Tibial nerve (tissue), 4 donors: ENCODE measurements at places on chromosomes 2 and 18.

GRCh38 chr2:9356261-9356660 lies 67.1 kb downstream of the ITGB1BP1 start:
- DNase-seq: no peak

DNA sequence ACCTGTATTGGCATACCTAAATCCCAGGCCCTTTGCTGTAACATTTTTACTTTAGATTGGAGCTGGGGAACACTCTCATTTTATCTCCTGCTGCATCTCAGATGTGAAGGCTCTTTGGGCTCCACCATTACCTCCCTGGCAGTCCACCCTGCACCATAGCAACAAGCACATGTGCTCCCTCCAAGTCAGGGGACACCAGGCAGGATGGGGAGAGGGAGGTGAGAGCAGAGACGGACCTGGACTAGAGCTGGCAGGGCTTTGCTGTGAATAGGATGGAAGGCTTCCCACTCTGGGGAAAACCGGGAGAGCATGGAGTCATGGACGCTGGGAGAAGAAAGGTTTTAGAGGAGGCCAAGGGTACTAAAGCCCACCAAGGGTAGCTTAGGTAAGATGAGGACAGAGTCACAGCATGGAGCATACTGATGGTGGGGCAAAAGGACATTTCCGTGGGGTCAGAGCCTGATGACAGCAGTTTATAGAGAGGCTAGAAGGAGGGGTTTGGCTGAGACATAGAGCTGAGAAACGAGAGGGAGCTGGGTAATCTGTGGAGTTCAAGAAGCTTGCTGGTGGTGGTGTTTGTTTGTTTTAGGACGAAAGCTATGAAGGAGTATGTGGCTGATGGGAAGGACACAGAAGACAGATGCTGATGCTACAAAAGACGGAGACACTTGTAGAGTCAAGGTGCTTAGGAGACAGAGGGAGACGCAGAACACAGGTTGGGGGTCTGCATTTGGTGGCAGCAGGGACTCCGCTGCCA lies 134.8 kb downstream of the COL6A3 start:
- DNase-seq: no peak

DNA sequence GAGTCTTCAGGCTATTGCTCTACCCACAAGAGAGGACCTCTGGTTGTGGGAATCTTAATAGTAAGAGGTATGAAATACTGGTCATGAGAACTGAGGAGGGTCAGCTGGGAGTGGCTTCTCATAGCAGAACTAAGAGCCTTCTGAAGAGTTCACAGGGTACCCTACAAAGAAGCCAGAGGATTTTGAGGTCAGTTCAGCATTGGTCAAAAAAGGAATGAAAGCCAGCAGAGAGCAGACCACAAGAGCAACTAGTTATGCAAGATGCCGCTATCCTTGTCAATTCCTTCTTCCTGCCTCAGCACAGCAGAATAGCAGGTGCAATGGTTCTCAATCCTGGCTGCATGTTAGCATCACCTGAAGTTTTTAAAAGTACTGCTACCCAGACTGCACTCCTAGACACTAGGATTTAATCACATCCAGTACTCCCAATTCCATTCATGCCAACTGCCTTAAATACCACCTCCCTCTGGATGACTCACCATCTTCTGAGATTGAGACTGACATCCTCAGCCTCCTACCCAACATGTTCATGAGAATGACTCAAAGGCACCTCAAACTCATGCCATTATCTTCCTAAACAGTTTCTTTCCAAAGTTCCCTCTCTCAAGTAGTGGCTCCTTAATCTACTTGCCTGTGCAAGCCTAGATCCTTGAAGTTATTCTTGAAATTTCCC lies 81.0 kb upstream of the RBMS1 start:
- no peak for DNase-seq

GRCh38 chr2:163554864-163555263 lies 180.9 kb downstream of the FIGN start:
- no peak for DNase-seq

GRCh38 chr2:9944330-9944758 lies 7.1 kb upstream of the GRHL1 start:
- DNase-seq: no peak

GRCh38 chr2:14967729-14968128 lies 335.2 kb downstream of the LRATD1 start:
- no peak for DNase-seq

DNA sequence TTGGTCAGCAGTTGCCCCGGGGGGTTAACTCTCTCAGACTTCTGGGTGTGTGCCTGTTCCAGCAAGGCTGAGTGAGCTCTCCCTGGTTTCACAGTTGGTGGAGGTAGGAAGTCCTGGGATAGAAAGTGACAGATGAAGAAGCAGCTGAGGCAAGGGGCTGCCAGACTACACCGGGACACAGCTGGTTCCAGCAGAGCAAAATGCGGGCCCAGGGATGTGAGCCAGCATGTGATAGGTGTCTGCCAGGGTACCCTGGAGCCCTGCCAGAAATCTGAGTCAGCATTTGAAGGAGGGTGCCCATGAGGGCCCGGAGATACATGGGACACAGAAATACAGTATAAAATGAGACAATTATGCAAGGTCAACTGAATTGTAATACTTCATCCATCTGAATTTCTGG lies 79.3 kb upstream of the LGALSL start:
- no peak for DNase-seq

- DNase-seq: no peak
These were observed 190.7 kb downstream of the ICOS start for GRCh38 chr2:204127238-204127637.

DNA sequence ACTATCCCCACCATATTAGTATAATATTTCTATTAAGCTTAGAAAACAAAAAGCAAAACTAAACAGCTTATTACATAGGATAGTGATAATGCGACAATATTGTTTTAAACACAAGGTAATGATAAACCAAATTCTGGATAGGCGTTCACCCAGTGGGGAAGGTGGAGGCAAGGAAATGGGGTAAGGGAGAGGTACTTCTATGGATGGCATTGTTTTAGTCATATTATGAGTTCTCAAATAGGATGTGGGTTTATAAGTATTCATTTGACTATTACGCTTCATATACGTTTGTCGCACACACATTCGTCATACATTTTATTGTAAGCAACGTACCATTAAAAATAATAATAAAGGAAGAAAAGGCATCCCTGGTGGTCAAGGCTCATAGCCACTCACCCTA lies 88.8 kb upstream of the DNMT3A start:
- no peak for DNase-seq

GRCh38 chr2:8421658-8422449 lies 260.0 kb upstream of the ID2 start:
- DNase-seq: no peak

- DNase-seq: no peak
These were observed 502.2 kb upstream of the NRXN1 start for GRCh38 chr2:51534166-51534565.

DNA sequence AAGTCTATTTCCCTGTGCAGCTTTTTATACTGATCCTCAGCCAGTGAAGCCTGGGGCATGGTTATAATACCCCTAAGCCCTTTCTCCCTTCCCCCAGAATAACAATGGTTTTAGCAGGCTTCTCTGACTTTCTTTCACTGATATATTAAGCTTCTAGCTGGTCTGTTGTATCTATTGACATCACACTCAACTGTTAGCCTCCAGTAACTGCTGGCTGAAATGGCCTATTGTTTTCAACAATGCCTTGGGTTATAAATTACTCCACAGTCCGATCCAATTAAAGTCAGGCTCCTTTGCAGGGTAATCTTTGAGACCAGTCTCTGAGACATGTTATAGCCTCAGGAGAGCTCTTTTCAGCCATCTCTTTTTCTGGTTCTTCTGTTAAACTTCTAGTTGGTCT lies 2.9 kb upstream of the SLC9A4 start:
- DNase-seq: no peak

DNA sequence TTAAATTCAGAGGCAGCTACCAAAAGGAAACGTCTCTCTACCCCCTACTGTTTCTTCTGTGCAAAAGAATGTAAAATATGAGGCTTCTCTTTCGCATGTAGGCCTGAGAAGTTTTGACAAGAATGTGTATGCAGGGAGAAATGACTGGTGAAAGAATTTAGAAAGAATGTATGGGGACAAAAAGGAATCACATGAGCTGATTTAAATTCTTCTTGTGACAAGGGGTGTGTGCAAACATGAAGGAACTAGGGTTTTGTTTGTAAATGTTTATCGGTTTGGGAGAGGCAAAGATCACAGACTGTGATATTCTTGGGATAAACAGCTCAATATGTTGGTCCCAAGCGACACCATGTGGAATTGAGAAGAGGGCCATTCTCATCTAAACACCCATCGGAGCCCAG lies 345.2 kb upstream of the VRK2 start:
- DNase-seq: no peak

DNA sequence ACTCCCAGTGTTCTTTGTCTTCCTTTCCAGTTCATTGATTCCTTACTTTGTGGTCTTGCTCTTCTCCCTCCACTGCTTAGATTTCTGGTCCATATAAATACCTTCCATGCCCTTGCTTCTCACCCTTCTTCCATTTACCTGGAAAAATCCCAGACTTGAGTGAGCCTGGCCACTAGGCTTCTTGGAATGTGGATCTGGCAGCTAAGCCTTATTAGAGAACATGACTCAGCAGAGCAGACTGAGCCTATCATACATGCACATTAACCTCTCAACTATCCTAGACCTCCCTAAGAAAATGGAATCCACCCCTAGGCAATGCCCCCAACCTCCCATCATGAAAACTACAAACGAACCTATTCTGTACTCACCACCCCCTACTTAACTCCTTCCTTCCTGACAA lies 127.7 kb downstream of the RHBDD1 start:
- no peak for DNase-seq

DNA sequence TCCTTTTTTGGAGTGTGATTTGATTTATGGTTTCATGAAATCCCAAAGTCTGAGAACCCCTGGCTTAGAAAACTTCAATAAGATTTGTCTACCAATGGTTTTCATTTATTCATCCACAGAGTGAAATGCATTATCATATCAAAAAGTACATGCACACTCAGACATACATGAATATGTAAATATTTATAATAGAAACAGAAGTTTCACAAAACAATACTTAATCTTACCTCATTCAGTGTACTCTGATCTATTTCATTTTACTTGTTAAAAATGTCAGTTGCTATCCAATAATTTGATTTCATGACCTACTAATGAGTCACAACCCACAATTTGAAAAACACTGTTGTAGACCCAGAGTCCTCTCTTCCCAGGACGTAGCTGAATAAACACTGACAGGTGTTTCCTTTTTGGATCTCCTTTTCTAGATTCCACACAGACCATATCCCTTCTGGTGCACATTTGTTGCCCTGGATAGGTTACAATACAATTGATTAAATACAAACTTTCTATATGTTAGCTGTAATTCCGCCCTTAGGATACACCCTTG lies 10.4 kb upstream of the CAVIN2 start:
- DNase-seq: no peak

DNA sequence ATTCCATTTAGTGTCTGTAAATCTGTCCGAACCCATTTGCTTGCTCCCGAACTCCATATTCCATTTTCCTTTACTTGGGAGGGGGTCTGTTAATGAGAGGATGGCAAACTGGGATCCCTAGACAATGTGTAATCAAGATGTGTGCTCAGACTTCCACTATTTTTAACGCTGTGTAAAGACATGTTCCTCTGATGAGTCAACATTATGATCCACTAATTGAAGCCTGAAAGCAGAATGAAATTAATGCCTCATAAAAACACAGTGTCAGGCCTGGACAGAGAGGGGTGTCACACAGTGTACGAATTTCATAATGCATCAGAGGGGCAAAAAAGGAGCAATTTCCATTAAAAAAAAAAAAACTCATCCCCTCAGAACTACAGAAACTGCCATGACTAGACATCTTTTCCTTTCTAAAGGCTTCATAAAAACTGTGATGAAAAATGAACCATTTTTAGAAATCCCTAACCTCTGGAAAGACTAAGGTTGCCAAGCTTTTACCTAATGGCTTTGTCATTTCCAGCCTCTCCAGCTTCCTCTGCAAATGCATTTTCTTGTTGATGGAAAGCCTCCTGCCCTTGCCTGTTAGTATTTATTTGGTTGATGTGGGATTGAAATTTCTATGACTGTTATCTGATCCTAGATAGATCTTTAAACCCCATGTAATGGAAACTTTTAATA lies 209.2 kb upstream of the DCC start:
- DNase-seq: no peak

DNA sequence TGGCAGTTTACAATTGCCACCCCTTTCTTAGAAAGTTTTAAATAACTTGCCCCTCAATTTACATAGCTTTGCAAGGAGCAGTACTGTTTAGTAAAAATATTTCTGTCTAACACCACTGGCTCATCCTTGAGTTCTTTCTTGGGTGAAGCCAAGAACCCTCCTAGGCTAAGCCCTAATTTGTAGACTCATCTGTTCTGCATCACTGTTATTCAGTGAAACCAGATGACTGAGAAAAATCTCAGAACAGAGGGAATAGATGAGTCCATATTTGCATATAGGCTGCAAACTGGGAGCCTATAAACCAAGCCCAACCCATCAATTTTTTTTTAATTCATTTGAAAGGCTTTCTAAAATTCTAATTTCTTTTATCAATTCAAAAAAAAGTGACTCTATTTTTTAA lies 161.4 kb upstream of the TFPI start:
- DNase-seq: no peak

DNA sequence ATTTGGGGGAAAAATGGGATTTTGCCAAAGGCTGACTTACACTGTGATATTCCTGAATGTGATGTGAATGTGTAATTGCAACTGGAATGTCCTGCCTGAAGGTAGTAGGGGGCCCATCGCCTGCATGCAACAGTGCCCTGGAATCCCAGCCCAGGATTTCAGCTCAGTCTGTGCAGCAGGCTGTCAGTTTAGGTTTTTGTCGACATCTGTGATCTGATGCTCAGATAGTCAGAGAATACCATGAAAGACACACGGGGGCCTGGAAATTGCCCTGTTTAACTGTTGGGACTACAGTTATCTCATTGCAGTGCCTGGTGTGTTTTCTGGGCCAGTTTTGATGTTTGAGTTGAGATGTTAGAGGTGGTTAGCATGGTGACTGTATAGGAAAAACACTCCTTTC lies 84.5 kb upstream of the HK2 start:
- no peak for DNase-seq

GRCh38 chr2:17540813-17541530 lies 476 bp downstream of the VSNL1 start:
- DNase-seq: no peak

- no peak for DNase-seq
These were observed 209.5 kb upstream of the HAAO start for GRCh38 chr2:43001787-43002468.

DNA sequence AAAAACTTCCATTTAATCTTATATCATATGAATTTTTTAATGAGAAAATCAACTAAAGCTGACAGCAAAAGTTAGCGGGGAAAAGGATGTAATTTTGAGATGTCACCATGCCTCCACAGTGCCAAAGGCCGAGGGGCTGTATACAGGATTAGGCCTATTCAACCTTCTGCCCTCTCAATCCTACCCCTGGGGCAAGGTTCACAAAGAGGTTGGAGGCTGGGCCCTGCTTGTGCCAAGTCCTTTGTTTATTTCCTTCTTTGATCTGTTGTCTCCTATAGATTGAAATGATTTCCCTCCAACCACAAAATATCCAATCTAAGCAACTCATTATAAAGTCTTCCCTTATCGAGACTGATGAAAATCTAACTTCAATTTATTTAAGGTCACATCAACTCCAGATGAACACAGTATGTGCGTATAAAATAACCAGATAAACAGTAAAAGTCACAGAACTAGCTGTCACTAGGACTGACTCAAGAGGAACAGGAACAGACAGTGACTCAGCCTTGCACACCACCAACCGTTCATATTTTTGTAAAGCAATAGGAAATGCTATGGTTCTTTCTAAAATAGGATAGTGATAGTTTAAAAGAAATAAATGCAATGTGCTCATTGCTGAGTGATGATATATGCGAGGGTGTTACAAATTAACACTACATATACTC lies 95.8 kb downstream of the SLC25A12 start:
- DNase-seq: no peak
